ENCODE measurements at places on chromosomes 11 and 22.

DNA sequence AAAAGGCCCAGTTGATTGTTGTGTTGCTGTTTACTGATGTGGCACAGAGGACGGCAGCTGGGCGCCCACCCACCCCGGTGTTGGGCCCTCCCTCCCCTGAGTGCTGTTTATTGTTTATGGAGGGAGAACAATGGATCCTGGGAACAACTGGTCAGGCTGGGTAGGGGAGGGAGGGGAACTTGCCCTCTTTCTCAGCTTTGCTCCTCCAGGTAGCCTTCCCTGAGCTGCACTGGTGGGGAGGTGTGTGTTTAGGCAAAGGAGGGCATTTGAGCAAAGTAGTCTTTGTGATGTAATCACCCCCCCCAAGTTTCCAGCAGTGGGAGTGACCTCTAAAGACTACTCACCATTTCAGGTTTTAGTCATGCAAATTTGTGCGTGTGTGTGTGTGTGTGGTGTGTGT is 1035.3 kb downstream of the NTM start:
- DNase-seq, result no peak

DNA sequence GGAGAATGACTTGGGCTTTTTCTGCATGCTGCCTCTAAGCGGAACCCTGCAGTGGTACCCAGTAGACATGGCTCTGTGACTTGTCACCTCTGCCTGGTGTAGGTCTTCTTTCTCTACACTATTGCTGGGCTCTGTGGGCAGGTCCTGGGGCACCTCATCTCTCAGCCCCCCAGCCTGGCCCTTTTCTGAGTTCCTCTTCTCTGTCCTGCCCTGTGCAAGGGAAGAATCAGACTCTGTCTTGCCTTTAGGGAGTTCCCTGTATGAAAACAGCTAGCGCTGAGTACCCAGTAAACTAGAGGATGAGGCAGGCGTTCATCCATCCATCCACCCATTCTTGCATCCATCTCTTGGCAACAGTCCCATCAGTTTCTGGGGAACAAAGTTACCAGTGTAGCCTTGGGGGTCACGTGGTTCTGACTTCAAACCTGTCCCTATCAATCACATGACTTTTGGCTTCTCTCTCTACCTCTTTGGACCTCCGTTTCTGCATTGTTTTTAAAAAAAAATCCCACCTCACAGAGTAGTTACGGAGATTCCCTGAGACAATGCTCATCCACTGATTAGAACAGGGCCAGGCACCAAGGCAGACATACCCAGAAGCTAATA is 86.4 kb upstream of the WNT11 start:
- DNase-seq, result no peak

DNA sequence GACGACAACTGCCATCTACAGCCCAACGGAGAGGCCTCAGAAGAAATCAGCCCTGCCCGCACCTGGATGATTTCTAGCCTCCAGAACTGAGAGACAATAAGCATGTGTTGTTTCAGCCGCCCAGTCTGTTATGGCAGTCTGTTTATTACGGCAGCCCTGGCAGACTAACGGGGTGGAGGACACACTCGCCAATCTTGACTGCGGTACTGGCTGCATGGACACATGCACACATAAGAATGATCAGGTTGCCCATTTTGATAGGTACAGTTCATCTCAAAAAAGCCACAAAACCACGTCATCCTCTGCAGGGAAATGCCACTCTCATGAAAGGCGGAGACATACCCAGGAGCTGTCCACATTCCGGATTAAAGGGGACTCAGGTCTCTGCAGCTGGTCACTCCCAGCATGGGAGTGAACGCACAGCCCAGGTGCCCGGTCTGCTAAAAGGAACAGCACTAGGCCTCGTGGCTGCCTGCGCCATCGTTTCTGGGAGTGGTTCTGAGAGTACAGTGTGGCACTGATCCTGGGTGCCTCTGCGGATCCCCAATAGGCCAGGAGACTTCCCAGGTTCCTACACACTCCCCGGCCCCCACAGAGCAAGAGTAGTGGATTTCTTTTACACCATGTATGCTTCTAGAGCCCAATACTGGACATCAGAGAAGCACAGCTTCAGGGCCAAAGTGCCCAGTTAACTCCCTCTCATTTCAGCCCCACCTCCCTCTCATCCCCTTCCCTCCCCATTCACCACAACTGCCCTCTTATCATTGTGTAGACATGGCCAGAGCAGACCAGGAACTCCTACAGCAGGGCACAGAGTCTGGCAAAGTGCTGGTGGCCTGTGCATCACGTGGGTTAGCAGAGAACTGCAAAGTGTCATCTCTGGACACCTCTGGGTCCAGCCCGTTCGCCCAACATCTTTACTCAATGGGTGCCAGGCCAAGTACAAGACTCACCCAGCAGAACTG is 11.7 kb upstream of the COMT start:
- no peak for DNase-seq

- no peak for DNase-seq
These were observed 7.3 kb downstream of the GVQW3 start for GRCh38 chr11:76388408-76388807.

- DNase-seq, result no peak
These were observed 20.9 kb downstream of the PC start for GRCh38 chr11:66937193-66937733.

DNA sequence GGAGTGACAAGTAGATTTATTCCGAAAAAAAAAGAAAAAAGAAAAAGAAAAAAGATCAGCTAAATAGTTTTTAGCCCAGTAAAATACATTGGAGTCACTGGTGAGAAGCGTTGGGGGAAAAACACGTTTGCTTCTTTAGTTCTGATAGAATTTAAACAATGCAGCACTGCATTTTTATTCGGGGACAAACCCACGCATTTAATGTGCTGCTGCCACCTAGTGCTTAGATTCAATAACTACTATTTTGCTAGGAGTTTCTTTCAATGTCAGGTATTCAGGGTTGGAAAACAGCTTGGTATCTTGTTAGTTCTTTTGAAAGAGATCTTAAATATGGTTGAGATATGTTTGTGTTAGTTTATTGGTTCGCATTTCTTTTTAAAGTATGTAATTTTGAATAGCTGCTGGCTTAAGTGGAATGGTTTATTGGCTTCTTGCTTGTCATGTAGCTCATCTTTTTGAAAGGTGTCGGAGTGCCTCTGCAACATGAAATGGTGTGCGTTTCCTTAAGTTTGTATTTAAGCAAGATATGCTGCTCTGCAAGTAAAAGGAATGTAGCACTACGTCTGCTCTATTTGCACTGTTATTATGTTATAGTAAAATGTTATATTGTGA is 41.9 kb downstream of the SVIP start:
- DNase-seq, result peak; percentile 20

DNA sequence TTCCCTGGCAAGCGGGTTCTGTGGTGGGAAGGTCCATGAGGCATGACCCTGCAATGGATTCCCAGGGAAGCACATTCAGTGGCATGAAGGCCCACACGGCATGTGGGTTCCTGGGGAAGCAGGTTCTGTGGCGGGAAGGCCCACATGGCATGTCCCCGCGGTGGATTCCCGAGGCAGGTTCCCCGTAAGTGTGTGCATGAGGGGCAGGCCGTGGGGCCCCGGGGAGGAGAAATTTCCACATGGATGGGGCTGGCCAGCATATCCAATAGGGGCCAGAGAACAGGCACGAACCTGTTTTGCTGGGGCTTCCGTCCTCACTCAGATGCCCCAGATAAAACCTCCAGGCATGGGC is 83.7 kb downstream of the PHF21B start:
- no peak for DNase-seq

- DNase-seq, result no peak
These were observed 20.7 kb downstream of the SUSD2 start for GRCh38 chr22:24201681-24202614.

GRCh38 chr22:30348809-30349208 is 7.9 kb downstream of the SF3A1 start:
- DNase-seq, result no peak

- DNase-seq, result peak; percentile 50
These were observed 11.9 kb upstream of the NRIP3 start for GRCh38 chr11:9015677-9016076.

DNA sequence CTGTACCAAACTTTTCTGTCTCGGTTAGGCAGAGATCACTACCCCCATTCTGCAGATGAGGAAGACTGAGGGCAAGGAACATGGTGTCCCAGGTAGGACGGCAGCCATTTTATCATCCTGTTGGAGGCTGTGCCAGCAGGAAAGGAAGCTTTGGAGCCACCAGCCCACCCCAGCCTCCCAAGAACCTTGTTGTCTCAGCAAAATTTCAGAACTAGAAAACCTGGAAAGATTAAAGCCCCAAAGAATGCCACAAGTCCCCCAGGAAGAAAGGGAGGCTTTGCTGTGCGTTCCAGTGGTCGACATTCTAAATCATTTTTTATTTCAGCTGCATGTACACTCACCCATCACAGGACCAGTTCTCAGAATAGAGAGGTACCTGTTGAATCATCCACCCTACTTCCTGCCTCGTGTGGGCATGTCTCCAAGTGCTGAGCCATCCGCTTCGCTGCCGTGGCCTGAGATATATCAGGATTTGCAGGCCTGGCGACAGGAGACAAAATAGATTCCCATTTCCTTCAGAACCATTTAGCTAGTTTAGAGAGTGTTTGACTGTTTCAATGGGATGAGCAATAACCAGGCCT is 13.0 kb upstream of the EIF3D start:
- no peak for DNase-seq

- DNase-seq, result no peak
These were observed at the start of gene CCDC88B for GRCh38 chr11:64339754-64340408. Gene CCDC88B (plus strand): TSS chr11:64340204. CDS start chr11:64340267, 63 bp downstream.

Data from smooth muscle cell of the brain vasculature (primary cell).